Foreskin fibroblast (primary cell): ENCODE measurements at places on chromosomes 13 and 19.

DNA sequence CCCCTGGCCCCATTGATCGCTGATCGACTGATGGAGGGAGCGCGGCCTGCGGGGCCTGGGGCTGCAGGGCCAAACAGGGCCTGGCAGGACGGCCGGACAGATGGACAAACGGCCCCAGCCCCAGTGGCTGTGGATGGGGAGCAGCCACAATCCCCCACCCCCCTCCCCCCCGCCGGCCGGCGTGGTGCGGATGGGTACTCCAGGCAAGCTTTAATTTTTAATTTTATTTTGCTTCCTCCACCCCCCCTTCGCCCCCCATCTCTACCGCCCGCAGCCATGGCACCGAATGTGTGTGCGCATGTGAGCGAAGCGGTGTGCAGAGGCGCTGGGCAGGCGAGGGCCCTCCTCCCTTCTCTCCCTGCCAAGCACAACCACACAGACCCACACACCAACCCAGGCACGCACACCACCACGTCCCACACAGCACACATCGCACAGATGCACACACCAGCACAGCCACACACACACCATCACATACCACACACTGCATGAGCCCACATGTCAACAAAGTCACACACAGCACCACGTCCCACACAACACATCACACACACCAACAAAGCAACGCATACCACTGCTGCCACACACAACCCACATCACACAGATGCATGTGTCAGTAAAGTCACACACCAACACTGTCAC, 12.4 kb downstream of the ERFL start:
- no peak for DNase-seq

- DNase-seq, result no peak
Measured at GRCh38 chr19:19051478-19052213, 12.1 kb upstream of the SLC25A42 start.

DNA sequence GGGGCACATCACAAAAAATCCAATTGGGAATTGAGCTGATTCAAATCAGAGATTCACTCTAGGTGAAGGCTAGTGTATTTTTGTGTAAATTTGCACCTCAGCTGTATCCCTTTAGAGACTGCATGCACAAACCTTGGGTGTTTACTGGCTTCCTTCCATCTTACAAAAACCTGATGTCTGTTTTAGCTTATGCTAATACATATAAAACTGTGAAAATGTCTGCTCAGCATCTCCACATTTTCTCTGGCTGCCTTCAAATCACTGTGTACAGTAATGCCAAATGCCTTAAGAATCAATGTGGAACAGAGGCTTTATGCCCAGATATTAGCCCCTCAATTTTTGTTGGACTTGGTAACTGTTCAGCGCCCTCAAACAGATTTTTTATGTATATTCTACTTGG, 675.8 kb upstream of the SLITRK6 start:
- no peak for DNase-seq

DNA sequence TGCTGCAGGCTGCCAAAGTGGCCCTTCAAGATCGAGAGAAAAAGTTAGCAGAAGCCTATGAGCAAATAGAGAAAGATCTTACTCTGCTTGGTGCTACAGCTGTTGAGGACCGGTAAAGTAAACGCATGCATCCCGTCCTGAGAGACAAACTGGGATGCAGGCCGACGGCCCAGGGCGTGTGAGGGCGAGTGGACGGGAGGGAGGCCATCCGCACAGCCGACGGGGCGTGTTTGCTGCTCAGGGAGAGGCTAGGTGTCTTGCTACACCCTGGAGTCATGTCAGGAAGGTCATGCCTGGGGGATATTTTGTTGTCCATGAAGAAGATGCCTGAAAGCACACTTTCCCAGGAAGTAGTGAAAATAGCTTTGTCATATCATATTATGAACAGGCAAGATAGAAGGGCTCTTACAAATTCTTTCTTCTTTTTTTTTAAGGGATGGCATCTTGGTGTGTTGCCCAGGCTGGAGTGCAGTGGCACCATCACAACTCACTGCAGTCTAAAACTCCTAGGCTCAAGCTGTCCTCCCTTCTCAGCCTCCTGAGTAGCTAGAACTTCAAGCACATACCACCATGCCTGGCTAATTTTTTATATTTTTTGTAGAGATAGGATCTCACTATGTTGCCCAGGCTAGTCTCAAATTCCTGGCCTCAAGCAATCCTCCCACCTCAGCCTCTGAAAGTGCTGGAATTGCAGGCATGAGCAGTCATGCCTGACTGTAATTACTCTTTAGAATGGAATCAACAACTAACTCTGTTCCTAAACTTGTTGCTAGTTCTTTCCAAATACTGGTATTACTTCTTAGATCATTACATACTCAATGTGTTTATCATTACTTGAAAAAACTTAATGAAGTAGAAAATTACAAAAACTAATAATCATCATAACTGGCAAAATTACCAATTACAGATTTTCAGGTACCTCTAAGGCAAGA, 117.6 kb upstream of the MCF2L start:
- no peak for DNase-seq

DNA sequence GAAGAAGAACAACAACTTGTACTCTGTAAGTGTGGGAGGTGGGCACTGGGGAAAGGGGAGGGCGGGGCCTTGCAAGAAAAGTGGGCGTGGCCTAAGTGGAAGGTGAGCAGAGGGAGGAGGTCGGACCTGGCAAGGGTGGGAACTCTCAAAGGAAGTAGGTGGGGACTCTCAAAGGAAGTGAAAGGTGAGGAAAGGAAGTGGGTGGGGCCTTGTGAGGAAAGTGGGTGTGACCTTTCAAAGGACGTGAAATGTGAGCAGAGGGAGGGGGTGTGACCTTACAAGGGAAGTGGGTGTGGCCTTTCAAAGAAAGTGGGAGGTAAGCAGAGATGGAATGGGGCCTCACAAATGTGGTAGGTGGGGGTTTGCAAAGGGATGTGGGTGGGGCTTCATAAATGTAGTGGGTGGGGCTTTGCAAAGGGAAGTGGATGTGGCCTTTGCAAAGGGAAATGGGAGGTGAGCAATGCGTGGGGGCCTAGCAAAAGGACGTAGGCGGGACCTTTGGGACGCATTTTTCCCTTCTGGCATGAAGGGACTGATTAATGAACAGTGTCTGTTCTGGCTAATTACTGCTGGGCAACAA, 25.9 kb downstream of the ACSBG2 start:
- DNase-seq, result no peak

DNA sequence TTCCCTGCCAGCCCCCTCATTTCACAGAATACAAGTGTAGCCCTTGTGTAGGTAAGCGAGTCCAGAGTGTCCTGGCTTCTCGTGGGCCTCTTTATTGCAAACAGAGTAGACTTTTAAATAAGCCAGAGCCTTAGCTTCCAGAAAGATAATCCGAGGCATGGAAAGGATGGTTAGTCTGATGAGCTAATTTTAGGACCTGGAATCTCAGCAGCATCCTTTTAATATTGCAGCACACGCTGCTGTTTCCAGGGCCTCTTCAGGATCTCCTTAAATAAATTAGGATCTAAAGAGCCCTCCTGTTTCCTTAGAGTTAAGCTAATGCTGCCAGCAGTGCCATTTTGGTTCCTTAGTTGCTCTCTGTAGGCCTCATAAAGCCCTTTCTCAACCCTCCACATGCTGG, 99.2 kb downstream of the RFC3 start:
- DNase-seq, result no peak

GRCh38 chr13:103044056-103044455, 22.2 kb downstream of the SLC10A2 start:
- no peak for DNase-seq

DNA sequence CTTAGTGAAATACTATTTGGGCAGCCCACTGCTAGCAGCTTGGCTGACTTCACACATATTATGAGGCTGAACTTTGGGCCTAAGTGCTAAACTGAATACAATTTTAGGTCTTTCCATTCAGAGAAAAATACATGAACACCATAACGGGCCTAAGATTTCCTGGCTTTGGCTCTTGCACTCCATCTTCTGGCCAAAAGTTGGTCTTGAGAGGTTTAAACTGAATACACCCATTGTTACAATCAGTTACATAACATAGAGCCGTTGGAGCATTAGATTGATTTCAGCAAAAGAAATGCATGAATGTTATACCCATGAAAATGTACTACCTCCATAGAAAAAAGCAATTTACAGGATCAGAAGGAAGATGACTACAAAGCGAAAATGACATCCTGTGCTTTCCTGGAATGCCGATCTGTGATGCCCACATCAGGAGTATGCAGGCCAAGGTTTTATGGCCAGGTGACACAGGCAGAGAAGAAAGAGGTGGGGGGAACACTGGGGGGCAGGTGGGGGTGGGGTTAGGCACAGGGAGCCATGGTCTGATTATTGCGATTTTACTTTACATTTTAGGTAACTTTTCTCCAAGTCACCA, 11.1 kb upstream of the SHISA2 start:
- peak; percentile 59 for DNase-seq

DNA sequence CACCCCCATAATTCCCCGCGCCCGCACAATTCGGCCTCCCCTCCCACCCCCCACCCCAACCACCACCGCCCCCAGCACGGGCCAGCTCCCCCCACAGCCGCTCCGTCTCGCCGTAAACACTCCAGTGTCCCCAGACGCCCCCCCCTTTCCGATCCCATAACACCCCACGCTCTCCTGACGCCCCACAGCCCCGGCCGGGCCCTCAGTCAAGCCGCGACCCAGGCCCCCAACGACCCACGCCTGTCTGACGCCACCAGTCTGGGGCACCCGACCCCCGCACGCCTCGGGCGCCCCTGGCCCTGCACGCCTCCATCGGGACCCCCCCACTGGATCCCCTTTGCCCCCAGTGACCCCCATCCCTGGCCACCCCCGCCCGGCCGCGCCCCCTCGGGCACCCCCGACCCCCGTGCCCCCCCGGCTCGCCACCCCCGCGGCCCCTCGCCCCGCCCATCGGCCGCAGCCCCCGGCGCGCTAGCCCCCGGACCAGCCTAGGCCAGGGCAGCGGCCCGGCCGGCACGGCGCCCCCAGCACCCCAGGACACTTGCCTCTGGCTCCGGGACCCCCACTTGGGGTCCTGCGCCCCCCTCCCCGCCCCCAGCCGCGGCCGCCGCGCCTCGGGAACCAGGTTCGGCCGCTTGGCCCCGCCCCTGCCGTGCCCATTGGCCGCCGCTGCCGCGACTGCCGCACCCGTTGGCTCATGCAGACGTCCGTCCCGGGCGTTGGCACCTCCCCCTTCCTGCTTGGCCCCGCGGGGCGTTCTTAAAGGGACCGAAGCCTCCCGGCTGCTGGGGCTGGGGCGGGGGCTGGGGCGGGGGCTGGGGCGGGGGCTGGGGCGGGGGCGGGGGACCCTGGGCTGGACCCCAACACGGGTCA, at the start of gene FKBP8:
Gene FKBP8 (minus strand): TSS at position 633 of the 873 bp plus-strand sequence. CDS start 1,603 bp downstream, outside the sequence.
- DNase-seq, result peak; percentile 95

DNA sequence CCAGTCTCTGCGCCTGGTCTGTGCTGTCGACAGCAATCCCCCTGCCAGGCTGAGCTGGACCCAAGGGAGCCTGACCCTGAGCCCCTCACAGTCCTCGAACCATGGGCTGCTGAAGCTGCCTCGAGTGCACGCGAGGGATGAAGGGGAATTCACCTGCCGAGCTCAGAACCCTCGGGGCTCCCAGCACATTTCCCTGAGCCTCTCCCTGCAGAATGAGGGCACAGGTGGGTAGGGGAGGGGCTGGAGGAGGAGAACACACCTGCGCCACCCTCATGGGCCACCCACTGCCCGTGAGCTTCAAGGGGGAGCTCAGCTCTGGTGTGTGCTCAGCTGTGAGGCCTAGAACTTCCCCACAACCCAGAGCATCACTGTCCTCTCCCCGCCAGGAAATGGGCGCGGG, 38.6 kb upstream of the CD33 start:
- DNase-seq, result no peak

DNA sequence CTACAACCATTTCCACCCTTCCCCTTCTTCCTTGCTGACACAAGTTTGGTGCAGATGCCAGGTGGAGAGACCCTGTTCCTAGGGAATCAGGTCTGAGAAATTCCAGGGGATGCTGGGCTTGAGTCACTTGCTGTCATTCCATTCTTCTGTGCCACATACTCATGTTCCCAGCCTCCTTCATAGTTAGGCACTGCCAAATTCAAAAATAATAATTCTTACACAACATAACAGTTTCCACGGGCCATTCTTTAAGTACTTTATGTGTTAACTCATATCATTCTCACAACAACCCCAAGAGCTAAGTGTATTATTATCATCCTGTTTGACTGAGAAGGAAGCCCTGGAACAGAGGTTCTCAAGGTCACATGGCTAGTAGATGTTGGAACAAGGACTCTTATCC, 27.1 kb upstream of the POMP start:
- no peak for DNase-seq
